Inflammatory macrophage (primary cell): ENCODE measurements at places on chromosomes 1 and 21.

DNA sequence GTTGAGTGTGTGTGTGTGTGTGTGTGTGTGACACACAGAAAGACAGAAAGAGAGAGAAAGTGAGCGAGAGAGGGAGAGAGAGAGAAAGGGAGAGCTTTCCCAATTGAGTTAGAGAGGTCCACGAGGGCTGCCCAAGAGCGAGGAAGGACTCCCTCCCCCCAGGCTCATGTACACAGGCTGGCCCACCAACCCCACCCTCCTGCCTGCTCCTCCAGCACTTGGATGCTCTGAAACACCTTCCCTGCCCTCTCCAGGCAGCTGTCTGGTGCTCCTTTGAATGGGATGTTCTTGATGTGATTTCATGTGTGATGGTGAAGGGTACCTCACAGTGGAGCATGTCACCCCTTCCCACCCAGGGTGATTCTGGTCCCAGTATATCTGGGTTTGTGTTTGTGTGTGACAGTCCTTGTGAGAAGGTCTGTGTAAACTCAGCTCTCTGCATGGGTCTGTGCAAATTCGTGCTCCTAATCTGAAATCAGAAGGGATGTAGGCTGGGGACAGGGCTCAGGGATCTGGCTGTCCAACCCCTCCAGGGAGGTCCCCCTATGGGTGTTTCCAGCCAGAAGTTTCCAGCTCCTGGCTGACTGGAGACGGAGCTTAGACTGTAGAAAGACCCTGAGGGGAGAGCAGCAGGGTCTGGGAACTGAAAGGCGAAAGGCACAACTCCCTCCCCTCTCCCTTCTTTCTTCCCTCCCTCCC, 6.8 kb upstream of the PEAR1 start:
- DNase-seq: no peak

DNA sequence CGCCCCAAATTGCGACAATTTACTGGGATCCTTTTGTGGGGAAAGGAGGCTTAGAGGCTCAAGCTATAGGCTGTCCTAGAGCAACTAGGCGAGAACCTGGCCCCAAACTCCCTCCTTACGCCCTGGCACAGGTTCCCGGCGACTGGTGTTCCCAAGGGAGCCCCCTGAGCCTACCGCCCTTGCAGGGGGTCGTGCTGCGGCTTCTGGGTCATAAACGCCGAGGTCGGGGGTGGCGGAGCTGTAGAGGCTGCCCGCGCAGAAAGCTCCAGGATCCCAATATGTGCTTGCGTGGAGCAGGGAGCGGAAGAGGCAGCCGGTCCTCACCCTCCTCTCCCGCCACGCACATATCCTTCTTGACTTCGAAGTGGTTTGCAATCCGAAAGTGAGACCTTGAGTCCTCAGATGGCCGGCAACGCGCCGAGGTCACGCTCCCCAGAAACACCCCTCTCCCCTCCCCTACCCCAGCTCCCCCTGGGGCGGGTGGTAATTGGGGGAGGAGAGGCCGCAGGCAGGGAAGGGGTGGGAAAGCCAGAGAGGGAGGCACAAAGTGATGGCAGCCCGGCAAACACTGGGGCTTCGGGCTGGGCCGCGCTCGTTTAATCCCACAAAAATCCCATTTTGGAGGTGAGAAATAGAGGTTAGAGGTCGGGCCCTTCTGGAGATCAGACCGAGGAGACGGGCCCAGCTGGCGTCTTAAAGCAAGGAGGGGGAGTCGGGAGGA, 6.2 kb downstream of the SIM2 start:
- no peak for DNase-seq

DNA sequence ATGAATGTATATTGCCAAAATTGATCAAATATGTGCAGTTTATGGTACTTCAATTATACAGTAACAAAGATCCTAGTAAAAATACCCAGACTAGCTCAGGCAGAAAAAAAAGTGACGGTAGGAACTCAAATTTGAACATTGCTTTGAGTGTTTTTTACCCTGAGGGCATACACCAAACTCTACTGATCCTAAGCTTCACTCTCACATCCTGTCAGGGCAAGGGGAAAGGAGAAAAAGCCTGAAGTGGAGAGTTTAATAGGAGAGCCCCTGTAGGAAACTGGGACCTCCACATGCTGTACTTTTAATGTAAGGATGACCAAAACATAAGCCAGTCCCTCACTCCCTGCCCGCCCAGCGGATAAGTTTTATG, 59.8 kb upstream of the GNG12 start:
- DNase-seq: no peak

GRCh38 chr1:219773775-219774174, 154.6 kb downstream of the SLC30A10 start:
- DNase-seq: no peak

GRCh38 chr1:33296082-33296458, 24.8 kb downstream of the A3GALT2 start:
- DNase-seq: no peak
